ENCODE measurements at places on chromosomes 3 and 15.
A peak's percentile ranks its signal among the peaks of the same experiment; 100 is the strongest.

DNA sequence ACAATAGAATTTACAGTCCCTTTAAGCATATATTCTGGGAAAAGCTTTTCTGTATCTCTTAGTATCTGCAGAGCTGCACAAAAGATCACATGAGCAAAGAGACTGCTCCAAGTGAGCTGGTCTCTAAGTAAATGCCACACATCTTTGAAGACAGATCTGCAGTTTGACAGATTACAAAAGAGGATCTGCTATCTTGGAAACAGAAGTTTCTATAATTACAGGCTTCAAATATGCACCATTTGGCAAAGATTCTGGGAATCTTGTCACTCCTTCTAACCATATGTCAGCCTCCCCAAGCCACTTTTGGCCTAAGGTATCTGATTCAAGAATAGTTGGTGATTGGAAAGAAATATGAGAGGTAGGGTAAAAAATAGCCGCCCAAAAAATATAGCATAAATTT is 9.6 kb upstream of the CFAP44 start:
- DNase-seq: no peak

GRCh38 chr3:116390318-116390717 is 55.0 kb downstream of the LSAMP start:
- DNase-seq: no peak

DNA sequence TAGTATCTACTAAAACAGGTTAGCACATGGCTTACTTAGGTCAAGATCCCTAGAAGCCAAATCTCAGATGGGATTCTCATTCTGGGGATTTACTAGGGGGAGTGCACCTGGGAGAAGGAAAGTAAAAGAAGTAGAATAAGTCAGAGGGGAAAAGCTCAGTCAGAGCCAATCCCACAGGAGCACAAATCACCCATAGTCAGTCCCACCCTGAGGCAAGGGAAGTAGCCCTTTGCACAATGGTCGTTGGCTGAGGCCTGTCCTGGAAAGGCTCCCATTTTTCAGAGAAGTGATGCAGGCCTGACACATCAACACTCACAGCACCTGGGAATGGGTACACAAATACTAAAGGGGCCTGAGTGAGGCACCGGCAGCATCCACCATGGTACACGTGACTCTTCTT is 39.8 kb downstream of the SST start:
- DNase-seq: no peak

DNA sequence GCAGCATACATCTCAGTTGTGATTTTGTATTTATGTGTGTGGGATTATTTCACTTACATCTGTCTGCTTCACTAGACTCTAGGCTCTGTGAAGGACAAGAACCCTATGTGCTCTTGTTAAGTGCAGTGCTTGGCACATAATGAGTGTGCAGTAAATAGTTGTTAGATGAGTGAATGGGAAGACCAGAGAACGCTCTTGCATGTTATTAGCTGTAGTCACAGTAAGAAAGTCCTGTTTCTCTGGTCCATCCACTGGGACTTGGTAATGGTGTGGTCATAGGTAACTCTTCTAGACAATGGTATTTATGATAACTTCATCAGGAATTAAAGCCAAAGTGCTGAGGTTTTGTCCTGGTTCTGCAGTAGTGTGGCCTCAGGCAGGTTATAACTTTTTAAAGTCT is 1.4 kb upstream of the AQP9 start:
- no peak for DNase-seq

- no peak for DNase-seq
Observed at GRCh38 chr3:38986901-38987300, 64.8 kb downstream of the SCN11A start.

DNA sequence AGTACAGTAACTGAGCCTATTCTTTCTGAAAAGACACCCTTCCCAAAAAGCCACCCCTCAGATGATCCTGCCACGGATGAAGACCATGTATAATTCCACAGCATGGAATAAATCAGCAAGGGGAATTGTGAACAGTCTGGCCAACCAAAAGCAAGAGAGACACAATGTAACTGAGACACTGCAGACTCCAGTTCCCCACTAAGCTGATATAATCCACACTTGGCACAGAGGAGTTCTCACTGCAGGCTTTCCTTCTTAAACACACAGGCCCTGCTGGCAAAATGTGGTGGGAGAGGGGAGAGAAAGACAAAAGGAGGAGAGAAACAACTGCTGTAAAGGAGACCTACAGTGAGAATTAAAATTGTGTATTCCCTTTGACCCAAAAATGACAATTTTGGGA is 12.7 kb downstream of the GPR156 start:
- no peak for DNase-seq

DNA sequence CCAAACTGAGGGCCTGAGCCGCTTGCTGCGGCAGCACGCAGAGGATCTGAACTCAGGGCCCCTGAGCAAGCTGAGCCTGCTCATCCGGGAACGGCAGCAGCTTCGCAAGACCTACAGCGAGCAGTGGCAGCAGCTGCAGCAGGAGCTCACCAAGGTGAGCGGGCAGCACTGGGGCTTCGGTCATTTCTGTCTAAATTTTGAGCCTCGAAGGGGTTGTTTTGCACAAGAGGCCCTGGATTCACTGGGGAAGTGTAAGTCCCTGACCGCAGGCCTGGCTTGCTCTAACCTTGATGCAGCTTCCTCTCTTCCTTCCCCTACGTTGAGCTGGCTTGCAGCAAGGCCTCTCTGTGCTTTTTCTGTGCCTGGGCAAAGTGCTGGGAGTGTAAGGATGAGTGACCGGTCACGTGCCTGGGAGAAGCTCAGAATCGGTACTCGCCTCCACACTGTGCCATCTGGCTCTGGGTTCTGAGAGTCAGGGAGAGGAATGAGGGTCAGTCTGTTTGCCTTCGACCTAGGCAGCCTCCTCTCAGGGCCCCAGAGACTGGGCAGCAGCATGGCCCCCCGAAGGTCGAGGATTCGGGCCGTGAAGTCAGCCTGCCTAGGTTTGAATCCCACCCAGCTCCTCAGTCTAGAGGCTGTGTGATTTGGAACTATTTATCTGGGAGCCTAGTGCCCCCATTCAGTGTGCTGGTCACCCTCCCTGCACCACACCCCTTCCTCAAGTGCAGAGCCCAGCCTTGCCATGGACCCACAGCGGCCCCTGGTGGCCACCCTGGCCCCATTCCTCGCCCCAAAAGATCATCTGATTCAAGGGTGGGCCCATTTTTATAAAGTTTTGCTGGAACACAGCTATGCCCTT is 1.4 kb downstream of the FES start:
- DNase-seq: peak; percentile 76

DNA sequence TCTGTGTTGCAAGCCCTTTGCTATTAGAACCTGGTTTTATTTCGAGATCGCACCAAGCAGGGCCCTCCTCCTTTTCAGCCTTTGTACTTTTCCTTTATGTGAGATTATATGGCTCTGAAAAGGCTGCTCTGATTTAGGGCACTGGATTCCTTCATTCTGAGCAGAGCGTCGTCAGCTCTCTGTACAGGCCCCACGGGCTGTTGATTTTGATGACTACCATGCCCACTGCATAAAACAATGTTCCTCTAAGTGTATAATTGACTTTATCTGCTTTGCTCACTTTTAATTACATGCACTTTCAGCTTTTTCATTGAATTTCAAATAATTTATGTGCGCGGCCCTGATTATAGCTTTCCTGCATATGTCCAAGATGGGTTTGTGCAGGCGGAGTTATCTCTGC is 4.4 kb upstream of the PSMD6 start:
- no peak for DNase-seq

DNA sequence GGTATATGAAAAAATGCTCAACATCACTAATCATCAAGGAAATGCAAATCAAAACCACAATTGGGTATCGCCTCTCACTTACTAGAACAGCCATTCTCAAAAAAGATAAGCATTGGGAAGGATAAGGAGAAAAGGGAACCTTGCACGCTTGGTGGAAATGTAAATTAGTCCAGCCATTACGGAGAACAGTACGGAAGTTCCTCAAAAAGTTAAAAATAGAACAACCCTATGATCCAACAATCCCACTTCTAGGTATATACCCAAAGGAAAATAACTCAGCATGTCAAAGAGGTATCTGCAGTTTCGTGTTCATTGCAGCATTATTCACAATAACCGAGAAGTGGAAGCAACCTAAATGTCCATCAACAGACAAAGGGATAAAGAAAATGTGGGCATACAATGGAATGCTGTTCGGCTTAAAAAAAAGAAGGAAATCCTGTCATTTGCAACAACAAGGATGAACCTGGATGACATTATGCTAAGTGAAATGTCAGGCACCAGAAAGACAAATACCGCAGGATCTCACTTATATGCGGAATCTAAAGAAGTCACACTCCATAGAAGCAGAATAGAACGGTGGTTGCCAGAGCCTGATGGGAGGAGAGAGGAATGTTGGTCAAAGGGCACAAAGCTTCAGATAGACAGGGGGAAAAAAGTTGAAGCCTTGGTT is 11.7 kb upstream of the CMTM7 start:
- no peak for DNase-seq

- DNase-seq: no peak
Observed at GRCh38 chr3:188421836-188422540, 268.0 kb downstream of the LPP start.

DNA sequence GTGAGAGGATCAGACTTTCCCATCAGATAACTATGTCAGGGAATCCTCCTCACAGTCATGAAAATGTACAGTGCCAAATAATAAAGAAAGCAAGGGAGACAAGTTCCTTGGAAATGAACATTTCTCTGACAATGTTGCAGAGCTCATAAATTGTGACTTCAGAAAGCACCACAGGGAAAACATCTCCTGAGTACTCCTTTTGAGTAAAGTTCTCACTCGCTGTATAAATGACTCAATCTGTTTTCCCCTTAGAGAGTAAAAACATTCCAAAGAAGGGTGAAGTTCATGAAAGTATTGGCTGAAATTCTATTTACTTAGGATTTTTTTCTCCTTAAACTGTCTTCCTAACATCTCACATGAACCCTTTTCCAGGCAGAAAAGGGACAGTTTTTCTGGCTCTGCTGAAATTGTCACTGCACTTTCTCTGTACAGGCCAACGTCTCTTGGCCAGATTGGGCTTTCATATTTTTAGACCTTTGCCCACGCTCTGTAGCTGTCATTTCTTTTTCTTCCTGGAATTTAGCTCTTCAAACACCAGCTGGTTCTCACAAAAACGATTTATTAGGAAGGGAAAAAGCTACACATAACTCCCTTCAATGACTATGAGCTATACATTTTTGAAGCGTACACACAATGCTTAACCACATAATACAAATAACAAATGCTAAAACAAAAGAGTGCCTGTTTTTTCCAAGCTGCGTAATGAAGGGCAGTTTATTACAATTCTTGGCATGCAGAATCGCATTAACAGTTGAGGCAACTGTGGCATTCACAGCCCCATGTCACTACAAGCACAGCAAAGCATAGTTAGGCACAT is 216.1 kb downstream of the ATP8B4 start:
- no peak for DNase-seq

- no peak for DNase-seq
Observed at GRCh38 chr3:31004025-31004678, 109.7 kb upstream of the GADL1 start.

DNA sequence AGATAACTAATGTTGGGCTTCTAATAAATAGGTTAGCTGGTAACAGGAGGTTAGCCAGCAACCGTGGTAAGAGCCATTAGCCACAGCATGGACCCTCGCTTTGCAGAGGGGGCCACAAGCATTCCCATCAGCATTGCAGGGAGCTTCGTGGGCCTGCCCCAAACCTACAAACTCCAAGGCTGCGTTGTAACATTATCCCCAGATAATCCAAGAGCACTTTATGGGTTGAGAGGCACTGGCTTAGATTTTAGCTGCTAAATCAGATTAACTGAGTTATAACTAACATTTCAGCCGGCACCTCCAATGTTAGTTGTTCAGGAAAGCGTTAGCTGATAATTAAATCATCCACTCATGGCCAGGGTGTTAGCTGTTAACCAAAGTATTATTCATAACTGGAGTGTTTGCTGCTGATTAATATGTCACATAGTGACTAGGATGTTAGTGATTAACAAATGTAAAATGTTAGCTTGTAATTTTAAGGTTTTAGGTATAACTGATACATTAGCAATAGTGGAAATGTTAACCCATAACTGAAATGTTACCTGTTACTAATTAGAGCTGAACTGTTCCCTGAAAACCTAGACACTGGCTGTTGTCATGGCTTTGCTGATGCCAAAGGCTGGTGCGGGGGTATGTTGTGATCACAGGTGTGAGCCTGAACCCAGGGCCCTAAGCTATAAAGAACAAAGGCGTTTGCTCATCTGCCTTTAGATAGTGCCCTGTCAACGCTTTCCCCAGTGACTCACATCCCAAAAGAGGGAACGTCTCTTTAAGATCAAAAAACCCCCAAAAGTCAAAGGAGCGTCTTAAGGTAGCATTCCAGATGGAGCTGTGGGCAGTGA is 56.2 kb downstream of the SLC6A6 start:
- DNase-seq: no peak

GRCh38 chr3:78976200-78976599 is 791.6 kb downstream of the ROBO1 start:
- no peak for DNase-seq

- DNase-seq: no peak
Observed at GRCh38 chr3:150736903-150737832, 25.8 kb downstream of the SIAH2 start.

DNA sequence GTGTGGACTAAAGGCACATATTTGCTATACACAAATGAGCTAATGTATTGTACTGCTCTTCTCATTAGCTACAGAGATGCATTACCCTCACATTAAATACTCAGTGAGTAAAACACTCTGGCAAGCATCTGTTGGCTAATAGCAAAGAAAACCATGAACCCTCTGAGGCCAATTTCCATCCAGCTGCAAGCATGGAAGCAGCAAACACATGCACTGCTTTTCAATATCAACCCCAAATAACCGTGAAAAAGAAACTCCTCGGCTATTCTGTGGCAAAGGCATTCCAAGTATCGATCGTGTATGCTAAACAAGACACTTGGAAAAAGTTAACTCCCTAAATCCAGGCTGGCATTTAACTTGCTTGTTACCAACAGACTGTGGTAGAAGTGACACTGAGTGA is 67.0 kb downstream of the PEAK1 start:
- DNase-seq: no peak

DNA sequence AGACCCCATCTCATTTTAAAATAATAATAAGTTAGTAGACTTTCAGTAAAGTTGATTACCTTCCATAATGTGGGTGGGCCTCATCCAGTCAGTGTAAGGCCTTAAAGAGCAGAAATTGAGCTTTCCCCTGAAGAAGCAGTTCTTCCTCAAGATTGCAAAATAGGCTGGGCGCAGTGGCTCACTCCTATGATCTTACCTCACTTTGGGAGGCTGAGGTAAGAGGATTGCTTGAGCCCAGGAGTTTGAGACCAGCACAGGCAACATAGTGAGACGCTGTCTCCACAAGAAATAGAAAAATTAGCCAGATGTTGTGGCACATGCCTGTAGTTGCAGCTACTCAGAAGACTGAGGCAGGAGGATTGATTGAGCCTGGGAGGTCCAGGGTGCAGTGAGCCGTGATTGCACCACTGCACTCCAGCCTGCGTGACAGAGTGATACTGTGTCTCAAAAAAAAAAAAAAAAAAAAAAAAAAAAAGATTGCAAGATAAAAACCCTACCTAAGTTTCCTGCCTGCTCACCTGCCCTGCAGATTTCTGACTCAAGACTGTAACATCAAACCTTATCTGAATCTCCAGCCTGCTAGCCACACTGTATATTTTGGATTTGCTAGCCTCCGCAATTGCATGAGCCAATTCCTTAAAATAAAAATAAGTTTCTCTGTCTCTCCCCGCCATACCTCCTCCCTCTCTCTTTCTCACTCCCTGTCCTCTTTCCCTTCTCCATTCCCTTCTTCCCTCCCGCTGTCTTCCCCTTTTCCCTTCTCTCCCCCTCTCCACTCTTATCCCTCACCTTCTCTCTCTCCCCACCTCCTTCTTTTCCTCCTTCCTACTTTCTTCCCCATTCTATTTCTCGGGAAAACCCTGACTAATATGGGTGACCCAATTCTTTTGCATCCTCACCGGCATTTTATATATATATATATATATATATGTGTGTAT is 16.9 kb downstream of the KLHL18 start:
- DNase-seq: no peak

GRCh38 chr3:100086401-100086800 is 27.9 kb downstream of the FILIP1L start:
- no peak for DNase-seq

All from K562 (cell line).